ENCODE measurements at places on chromosomes 12 and 14.

DNA sequence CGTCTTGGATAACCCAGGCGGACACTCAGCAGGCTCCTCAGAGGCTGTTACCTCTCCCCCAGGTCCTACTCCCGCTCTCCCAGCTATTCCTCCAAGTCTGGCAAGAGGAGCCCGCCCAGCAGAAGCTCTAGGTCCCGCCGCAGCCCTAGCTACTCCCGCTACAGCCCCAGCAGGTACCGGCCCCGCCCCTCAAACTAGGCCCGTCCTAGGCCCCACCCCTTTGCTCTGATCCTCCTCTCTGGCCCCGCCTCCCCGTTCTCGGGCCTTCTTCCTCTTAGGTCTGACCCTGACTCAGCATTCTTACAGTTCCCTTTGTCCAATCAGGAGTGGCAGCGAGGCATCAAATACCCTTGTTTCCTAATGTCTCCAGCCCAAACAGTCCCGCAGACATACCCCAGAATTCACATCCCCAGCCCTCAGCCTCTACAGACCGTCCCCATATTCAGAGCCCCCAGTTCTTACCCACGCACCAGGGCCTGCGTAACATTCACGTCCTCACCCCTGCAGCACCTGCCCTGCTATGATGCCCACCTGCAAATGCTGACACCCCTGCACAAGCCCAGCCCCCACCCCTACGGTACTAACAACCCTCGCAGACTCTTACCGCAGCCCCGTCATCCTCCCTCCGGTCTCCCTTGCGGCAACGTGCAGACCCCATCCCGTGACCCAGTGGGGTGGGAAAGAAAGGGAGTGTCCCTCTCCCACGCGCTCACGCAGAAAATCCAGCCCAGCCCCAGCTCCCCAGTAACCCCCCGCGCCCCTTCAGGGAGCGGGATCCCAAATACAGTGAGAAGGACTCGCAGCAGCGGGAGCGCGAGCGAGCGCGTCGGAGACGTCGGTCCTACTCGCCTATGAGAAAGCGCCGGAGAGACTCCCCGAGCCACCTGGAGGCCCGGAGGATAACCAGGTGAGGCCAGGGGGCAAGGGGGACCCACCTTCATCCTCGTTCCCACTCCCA, 25.0 kb upstream of the HSPB8 start:
- DNase-seq: no peak

DNA sequence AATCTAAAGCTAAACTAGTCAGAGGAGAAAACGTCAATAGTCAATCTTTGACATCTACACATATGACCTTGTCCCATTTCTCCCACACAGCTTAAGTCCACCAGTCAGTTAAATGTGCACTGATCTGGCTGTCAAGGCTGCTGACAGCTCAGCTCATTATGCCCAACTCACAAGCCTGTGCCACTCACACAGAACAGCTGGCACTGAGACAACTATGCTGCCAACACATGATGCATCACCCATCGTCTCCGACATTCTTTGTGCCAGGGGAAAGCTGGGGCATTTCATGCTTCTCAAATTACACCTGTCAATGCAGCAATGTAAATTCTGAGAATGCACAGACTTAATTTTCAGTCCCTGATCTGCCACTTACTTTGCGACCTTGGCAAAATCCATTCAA, 25.3 kb downstream of the GNS start:
- no peak for DNase-seq

GRCh38 chr14:100442498-100443490, 119.7 kb downstream of the SLC25A47 start:
- DNase-seq: no peak

DNA sequence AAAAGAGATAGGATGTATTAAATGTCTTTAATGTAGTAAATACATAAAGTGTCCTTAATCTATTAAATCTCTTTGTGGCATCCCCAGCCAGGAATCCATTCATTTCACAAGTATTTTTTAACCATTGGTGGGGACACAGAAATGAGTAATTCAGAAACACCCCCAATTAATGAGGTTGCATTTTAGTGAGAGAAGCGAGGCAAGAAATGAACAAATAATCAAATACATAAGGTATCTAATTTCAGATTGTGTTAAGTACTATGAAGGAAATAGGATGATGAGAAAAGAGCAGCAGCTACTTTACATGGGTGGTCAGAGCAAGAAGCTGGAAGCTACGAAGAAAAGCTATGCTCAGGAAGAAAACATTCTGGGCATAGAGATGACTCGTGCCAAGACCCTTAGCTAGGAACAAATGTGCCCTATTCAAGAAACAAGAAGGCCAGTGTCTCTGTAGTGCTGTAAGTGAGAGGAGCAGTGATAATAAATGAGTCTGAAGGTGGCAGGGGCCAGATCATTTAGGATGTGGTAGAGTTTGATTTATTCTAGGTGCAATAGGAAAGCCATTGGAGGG, 60.5 kb upstream of the IGF1 start:
- DNase-seq: no peak

Measured in activated T-cell treated with anti-CD3 and anti-CD28 coated beads, Interleukin-2, amount 50 U/mL, for 24 hours (primary cell).